Stimulated activated CD8-positive, alpha-beta memory T cell treated with anti-CD3 and anti-CD28 coated beads, Interleukin-4, amount 100 ng/mL, for 1 hour (primary cell): ENCODE measurements at places on chromosomes 13 and 19.

DNA sequence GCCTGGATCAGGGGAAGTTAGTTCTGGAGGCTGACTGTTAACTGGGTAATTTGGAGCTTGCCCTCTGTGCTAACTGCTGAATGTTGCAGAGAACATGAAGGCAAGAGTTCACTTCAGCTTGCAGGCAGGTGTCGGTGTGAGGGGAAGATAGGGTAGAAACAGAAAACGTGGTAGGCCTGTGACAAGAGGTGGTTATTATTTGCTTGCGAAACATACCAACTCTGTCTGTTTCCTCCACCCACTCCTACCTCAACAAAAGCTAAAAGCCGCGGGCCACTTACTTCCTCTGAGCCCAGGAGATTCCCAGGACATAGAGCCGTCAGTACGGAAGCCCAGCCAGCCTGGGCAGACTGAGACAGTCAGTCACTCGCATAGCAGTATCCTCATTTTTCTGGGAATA, 119.2 kb upstream of the ABCC4 start:
- no peak for DNase-seq

- DNase-seq, result no peak
These were observed 18.7 kb upstream of the ATXN8OS start for GRCh38 chr13:70088926-70089325.

- DNase-seq, result no peak
These were observed 67.1 kb downstream of the STARD13 start for GRCh38 chr13:33218426-33218825.

GRCh38 chr13:51303063-51303552, 36.4 kb upstream of the SERPINE3 start:
- no peak for DNase-seq

DNA sequence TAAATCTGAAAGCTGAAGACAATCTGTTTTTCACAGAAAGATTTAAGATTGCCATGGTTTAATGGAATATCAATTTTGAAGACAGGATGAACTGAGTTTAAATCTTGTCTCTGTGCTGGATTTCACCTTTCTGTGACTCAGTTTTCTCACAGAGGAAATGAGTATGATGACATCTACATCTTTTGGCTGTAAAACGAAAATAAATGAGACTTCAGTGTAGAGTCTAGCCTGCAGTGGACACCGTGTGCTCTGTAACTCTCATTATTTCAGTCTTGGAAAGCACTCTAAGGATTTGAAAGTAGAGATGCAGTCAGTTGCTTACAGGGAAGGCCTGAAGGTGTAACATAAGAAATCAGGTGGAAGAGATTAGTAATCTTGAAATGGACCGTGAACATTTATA, 150.4 kb downstream of the NALCN start:
- no peak for DNase-seq
